ENCODE measurements at places on chromosomes 16 and 17.

GRCh38 chr16:57527027-57527426 lies 9.3 kb downstream of the CCDC102A start:
- DNase-seq, result no peak

DNA sequence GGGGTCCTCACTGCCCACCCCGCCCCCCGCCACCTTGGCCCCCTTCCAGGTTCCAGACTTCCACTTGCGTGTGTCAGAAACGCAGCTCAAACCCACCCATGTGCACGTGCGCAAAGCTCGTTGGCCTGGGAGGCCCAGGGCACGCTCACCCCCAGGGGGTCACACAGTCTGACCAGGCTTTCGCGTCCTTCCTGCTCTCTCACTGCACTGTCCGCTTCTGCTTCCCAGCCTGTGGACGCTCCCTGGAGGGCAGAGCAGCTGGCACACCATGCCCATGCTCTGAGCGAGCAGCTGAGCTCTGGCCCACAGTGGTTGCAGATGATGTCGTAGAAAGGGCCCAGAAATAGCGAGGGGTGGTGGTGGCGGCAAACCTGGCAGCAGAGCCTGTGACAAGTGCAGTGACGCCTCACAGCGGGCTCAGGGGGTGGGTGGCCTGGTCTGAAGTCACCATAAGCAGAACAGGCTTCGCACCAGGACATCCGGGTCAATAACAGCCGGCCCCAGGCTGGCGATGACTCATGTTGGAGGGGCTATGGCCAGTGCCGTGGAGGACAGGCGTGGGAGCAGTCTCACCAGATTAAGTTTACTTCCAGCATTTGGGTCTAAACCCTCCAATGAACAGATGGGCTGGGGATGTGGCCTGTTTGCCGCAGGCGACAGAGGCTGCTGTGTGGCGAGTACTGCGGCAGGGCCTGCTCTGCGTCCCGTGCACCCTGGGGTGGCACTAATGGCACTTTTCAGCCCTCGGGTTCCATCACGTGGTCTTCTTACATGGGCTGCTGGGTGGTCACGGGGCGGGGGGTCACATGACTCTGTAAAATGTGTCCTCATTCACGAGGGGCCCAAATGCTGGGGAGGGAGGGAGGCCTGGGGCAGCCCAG lies 49.0 kb downstream of the NT5M start:
- DNase-seq, result no peak

- no peak for DNase-seq
These were observed 32.4 kb upstream of the EFCAB13 start for GRCh38 chr17:47291242-47291873.

DNA sequence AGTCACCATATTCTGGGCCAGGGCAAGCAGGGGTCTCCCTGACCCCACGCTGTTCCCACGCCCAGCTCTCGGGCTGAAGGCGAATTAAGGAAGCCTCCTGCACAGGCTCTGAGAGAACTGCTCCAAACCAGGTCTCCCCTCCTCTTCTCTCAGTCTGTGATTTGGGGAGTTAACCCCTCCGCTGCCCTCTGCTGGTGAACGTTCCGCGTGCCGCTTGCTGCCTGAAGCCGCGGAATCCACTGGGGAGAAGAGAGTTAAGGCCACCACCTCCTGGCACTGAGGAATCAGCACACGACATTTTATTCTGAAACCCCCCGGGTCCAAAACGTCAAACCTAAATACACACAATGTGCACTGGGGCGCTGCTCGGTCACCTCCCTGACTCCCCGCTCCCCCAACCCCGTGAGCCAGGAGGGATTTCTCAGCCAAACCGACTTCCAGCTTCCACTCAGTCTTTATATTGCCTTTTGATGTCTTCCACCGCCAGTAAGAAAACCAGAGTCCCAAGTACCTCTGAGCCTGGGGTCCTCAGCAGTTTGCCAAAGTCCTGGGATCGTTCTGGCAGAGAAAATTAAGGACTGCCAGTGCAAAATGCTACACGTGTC lies 54.4 kb upstream of the RCVRN start:
- no peak for DNase-seq

GRCh38 chr16:68643847-68644246 lies 1.3 kb upstream of the CDH3 start:
- DNase-seq, result no peak

DNA sequence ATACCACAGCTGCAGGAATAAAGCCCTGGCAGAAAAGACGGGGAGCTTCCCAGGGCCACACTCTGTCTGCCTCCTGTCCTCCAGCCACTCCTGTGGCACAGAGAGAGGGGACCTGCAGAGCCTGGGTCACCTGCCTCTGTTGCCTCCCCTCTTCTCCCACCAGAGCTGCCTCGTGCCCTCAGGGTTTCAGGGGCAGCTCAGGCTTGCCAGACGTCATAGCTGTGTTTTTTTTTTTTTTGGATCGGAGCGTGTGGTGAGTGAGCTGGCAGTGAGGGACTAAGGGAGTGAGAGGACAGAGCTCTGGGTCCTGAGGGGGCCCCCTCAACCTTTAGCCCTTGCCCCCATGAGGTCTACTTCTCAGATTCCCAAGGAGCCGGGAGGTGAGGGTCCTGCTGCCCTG lies 2.1 kb downstream of the PIK3R6 start:
- no peak for DNase-seq

- DNase-seq, result no peak
These were observed 72.2 kb downstream of the XPO6 start for GRCh38 chr16:28139530-28139929.

GRCh38 chr16:19874851-19875546 lies 9.6 kb downstream of the GPRC5B start:
- no peak for DNase-seq

- DNase-seq, result no peak
These were observed 8.5 kb upstream of the MYCBPAP start for GRCh38 chr17:50499721-50500120.

DNA sequence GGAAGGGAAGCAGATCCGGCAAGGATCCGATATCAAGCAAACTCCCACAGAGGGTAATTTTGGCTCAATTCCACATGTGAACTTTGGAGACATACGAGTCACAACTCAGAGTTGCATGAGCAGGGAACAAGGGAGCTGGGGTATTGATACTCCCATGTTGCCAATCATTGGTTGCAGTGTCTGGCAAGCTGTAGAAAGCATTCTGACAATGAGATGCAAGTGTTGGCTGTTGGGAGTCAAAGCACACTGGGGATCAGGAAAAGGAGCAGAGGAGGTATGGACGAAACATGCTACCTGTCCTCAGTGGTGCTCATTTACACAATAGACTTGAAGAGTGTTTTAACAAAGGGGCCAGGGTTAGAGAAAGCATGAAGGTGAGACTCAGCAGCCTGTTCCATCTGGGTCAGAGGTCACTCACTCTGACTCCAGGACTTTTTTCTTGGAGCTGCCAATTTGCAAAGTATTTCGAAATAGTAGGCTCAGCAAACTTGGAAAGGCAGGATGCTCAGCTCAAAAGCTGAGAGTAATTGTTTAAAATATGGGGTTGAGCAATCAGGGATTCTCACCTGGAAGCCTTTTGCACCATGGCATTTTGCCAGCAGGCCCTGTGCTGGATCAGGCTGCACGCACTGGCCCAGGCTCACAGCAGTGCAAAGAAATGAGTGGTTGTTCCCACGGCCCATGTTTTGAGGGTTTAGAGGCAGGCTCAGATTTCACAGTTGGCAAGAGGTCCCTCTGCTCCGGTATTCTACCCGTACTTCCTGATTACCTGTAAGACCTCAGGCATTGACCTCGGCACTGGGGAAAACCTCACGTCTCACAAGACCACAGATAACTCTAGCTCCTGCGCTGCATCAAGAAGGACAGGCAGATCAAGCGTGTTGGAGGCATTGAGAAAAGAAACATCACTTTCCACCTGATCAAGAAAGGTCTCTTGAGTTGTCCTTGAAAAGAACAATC lies 17.6 kb upstream of the NKD1 start:
- no peak for DNase-seq

GRCh38 chr17:35660902-35661301 lies 70.5 kb upstream of the RASL10B start:
- DNase-seq, result no peak
